Activated T-helper 17 cell treated with anti-CD3 and anti-CD28 coated beads, Interleukin-2, amount 50 U/mL, for 72 hours (primary cell): ENCODE measurements at places on chromosomes 1 and 21. TPM values are rescaled to one million over a fixed set of nuclear protein-coding genes. Genes with fewer than 3 reads are reported as not detected.
A peak's percentile ranks its signal among the peaks of the same experiment; 100 is the strongest.

DNA sequence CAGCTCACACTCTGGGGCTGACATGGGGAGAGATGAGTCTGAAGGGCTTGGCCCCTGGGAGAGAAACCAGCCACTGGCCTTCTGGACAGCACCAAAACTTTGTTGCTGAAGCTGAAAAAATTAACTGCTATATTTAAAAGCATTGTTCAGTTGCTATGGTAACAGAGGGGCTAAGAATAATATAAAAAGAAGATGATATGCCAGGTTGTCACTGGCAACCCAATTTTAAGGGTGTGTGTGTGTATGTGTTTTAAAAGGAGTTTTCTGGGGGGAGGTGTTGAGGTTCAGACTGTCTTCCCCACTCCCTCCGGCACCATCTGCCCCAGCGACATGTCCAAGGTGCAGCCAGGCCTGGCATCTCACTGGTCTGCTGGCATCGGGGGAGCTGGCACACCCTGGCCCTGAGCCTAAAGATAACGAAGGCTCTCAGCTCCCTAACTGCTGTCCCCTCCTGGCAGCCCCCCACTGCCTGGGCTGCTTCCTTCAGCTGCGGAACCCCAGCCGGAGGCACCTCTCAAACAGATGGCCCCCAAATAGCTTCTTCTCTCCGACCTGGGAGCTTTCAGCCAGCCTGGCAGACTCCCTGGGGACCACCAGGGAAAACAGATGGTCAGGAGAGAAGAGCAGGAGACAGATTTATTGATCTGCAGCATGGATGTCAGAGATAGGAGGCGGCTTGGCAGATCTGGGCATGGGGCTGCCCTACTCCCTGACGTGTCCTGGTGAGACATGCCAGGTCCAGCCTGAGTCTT is 203.9 kb downstream of the HIVEP3 start:
- no peak for ATAC-seq

GRCh38 chr1:78142736-78143135 is 97.0 kb downstream of the GIPC2 start:
- ATAC-seq: no peak

DNA sequence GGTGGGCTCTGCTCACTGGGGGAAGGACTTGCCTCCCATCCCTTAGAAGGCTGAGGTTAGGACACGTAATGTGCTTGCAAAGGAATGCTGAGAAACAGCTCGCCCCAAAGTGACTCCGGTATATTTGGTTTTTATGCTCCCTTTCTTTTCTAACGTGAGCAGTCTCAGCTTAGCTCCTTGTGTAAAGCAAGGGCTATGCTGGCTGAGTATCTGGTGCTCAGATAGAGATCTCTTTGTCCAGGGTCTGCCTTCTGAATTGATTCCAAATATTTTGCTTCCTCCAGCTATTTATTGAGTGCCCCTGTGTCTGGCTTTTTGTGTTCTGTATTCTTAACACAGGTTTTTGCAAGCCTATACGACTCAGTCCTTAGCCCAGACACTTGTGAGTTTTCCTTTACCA is 94.5 kb upstream of the ARTN start:
- ATAC-seq: no peak

- ATAC-seq: peak; percentile 54
Measured at GRCh38 chr21:41610042-41610839, 102.3 kb upstream of the TMPRSS2 start.

- no peak for ATAC-seq
Measured at GRCh38 chr1:222876182-222876581, 61.3 kb downstream of the DISP1 start.

GRCh38 chr1:206023695-206024094 is at the start of gene CTSE:
TSS of gene CTSE (minus strand) at chr1:206023895. CDS start at chr1:206023791, 104 bp downstream.
- no peak for ATAC-seq

- ATAC-seq: no peak
Measured at GRCh38 chr1:202263628-202264027, 70.0 kb downstream of the LGR6 start.

DNA sequence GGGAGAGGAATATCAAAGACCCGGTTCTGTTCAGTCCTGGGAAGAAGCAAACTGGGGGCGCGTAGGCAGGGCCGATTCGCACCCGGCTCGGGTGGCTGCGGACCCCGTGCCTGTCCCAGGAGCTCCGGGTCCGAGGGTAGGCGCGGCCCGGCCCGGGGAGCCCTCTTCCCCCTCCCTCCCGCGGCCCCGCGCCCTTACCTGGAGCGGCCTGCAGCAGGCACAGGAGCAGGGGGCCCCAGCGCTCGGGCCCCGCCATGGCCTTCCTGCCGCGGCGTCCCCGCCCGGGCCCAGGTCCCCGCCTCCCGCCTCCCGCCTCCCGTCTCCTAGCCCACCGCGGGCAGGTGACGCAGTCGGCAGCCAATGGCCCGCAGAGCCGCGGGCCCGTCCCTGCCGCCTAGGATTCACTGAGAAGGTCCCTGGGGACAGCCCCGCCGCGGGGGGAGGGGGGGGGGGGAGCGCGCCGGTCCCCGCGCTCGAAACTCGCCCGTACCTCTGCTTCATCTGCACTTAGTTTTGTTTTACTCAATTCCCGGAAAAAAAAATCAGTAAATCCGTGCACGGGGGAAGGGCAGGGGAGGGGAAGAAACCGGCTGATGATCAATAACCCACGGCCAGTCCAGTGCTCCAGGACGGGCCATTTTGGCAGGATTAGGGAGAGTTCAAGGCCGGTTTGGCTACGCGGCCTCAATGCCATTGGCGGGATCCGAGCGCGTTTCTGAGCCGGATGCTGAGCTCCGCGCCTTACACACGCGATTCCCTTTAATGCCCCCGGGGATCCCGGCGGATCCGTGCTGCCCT is at the start of gene IFNLR1:
Gene IFNLR1 (minus strand): TSS at position 297 of the 798 bp plus-strand sequence. CDS start 41 bp downstream, at position 256.
- peak; percentile 80 for ATAC-seq

GRCh38 chr1:40306296-40306695 is 10.8 kb downstream of the COL9A2 start:
- no peak for ATAC-seq

DNA sequence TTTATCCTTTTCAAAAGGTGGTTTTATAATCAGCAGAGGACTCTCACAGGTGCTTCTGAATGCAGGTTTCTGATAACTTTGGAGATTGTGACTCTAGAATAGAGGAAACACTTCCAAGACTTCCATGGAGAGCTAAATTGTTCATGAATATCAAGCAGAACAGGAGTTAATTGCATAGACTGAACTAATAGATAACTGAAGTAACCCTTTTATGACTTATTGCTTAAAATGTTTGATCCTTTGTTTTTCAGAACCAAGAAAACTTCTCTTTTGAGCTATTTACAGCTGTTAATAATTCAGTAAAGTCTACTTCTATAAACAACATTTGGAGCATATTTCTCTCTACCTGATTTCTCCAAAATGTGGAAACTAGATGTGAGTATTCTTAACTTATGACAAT is 19.9 kb downstream of the TEX46 start:
- ATAC-seq: no peak

GRCh38 chr1:29762635-29763034 is 526.3 kb downstream of the PTPRU start:
- no peak for ATAC-seq

GRCh38 chr1:200338451-200338850 is 71.4 kb downstream of the ZNF281 start:
- ATAC-seq: no peak

GRCh38 chr1:72371259-72372035 is 89.1 kb upstream of the NEGR1 start:
- ATAC-seq: no peak

DNA sequence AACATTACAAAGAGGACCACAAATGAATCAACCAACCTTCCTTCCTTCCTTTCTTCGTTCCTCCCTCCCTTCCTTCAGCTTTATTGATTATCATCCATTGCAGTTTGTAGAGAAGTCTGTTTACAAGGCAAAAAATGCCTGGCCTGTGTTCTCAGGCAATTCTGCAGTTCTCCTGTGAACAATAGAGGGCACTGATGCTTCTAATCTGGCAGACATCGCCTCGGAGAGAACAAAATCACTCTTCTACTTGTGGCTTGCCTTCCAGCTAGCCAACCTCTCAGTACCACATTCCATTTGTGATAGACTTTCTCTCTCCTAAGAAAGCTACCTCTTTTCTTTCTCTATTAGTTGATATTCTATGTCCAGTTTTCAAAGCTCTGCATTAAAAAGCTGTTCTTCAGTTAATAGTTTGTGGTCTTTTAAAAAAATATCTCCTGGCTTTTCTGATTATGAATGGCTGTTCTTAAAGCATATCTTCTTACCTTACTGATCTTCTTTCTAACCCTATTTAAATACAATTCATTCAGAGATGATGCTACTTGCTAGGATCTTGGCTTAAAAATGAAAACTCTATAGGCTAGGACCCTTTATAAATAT is 26.9 kb upstream of the ESRRG start:
- no peak for ATAC-seq

DNA sequence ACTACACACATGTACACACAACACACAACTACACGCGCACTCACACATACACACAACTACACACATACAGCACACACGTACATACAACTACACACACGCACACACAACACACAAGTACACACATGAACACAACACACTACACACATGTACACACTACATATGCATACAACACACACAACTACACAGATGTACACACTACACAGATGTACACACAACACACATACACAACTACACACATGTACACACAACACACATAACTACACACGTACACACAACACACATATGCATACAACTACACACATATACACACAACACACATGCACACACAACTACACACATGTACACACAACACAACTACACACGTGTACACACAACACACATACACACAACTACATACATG is 318.6 kb downstream of the CAMTA1 start:
- ATAC-seq: no peak

GRCh38 chr1:158105352-158106095 is 75.2 kb upstream of the CD1D start:
- ATAC-seq: no peak

DNA sequence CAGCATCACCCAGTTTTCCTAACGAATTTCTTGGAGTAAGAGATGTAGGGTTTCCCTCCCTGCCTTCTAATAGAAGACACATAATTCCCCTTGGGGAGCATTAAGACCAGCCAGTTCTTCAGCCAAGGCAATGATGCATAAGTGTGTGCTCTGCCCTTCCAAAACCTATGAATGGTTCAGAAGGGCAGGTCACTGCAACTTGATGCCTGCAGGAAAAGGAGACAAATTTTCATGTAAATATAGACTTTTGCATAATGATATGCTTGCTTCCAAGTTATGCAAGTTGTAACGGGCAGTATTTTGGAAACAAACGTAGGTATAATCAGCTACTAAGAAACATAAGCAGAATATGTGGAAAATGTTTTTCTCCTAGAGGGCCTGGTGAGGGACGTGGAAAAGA is 31.6 kb downstream of the PTGS2 start:
- no peak for ATAC-seq

ANGPTL3 gene
- total RNA-seq: not detected

PCSK9 gene
- not detected for total RNA-seq

METTL13 gene
- 83.1 TPM for total RNA-seq

SPRR4 gene
- not detected for total RNA-seq
